ENCODE measurements at places on chromosomes 3 and 15. TPM values are rescaled to one million over a fixed set of nuclear protein-coding genes. Genes with fewer than 3 reads are reported as not detected.

The ERICH6 gene
- not detected for total RNA-seq

The FYTTD1 gene
- 28.5 TPM for total RNA-seq

The ADAMTS9 gene
- total RNA-seq: 0.65 TPM

The CORO2B gene
- total RNA-seq: 3.0 TPM

The SLC22A14 gene
- total RNA-seq: 0.05 TPM

The STRIT1 gene
- not detected for total RNA-seq

The ATG7 gene
- total RNA-seq: 21.9 TPM

The LRIG1 gene
- total RNA-seq: 7.4 TPM

The SERPINI1 gene
- total RNA-seq: 2.8 TPM

The NUP210 gene
- 40.0 TPM for total RNA-seq

The ABI3BP gene
- total RNA-seq: 1.5 TPM

The ZKSCAN7 gene
- not detected for total RNA-seq
